ENCODE measurements at places on chromosomes 2 and 18. TPM values are rescaled to one million over a fixed set of nuclear protein-coding genes. Genes with fewer than 3 reads are reported as not detected.

Gene CERKL
- polyA plus RNA-seq = 8.6 TPM

Gene POMC
- polyA plus RNA-seq = 20.8 TPM

DNA sequence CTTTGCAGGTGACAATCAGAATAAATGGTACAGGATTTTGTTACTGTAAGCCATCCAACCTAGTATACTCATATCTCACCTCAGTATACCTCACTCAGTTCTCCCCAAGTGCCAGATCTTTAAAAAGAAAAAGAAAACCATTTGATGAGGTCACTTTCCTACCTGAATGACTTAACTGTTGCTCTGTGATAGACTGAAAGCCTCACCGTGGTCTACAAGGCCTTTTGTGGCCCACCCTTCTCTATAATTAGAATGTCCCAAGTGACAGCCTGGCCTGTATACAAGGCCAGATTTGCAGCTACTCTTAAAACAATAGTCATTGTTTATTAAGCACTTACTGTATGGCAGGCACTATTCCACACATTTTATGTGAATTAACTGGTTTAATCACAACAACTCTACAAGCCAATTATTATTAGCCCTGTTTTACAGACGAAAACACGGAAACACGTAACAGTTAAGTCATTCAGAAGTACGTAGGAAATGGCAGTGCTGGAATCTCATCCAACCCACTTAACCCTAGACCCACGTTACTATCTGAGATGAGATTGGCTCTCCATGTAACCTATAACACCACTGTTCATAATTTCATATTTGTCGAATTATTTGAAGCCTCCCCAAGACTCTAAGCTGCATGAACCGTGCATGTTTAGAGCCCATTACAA is 28.3 kb downstream of the PKP4 start:
- no peak for DNase-seq

- DNase-seq = no peak
These were observed 14.4 kb upstream of the IGFBP2 start for GRCh38 chr2:216618785-216619184.

GRCh38 chr18:57910134-57910533 is 107.0 kb upstream of the ATP8B1 start:
- DNase-seq = no peak

- no peak for DNase-seq
These were observed 70.2 kb downstream of the HRH4 start for GRCh38 chr18:24530630-24531111.

GRCh38 chr18:74652392-74652988 is 54.8 kb downstream of the ZNF407 start:
- peak; percentile 35 for DNase-seq

DNA sequence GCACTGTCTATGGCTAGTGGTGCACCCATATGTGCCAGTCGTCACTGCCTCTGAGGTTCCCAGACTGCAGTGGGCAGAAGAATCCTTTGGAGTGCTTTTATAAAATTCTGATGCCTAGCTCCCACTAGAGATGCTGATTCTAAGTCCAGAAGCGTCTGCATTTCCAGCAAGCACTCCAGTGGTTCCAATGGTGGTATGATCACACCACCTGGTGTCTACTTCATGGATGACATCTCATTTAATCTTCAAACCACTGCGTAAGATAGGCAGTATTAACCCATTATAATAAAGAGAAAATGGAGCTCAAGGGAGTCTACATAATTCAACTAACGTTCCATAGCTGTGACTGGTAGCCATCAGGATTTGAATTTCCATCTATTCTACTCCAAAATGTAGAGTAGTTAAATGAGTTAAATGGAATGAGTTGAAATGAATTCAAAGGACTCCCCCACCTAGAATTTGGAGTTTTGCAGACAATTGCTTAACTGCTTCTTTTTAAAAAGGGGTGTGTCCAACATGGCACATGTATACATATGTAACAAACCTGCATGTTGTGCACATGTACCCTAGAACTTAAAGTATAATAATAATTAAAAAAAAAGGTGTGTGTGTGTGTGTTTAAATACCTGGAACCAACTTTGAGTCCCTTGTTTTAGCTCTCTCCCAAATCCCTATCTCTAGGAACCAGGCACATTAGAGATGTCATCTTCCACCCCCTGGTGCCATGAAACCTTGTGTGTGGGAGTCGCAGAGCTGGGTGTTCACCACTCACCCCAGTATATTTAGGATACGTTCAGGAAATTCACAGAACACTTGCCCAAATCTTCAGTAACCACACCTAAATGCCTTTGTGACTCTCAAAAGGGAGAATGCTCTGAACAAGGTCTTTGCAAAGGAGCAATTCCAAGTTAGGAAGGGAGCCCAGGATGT is 14.1 kb downstream of the LAMA3 start:
- no peak for DNase-seq

DNA sequence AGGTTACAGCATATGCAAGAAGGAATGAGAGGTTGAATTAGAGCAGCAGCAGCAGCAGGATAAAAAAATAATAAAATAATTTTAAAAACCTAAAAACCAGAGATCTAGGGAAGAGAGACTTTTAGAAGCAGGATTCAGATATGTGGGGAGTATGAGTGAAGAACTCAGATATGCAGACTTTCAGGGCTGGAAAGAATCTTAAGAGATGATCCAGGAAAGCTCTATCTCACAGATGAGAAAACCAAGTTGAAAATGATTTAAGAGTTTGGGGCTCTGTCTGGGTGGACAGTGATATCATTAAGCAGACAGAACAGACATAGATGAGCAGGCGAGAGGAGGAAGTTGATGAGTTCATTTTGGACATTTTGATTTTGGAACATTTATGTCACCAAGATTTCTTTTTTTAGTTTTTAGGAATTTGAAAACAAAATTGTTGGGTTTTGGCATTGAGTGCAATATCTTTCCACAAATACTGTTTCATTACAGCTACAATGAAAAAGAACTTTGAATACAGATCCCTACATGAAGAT is 31.8 kb downstream of the BCL2 start:
- DNase-seq = no peak

Gene TPO
- polyA plus RNA-seq = 0.77 TPM

Gene ATP9B
- polyA plus RNA-seq = 23.2 TPM

DNA sequence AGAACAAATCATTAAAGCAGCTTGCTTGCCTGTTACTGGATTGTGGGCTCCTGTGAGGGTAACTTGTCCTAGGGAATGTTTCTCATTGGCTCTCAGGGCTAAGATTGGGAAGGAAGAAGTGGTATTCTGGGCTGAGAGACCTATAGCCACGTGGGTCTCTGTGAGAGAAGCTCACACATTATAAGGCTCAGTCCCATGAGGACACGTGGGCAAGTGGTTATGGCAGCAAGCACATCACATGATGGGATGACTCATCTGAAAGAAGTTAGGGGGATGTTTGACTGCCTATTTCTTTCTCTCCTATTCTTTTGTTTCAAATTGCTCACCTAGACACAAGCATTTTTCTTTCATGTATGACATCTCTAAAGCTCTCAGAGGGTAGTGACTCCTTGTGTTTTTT is 418.0 kb upstream of the ST6GAL2 start:
- DNase-seq = no peak

Gene CYRIA
- polyA plus RNA-seq = not detected

Gene ABHD3
- 10.4 TPM for polyA plus RNA-seq

GRCh38 chr2:241613017-241613780 is 23.8 kb downstream of the THAP4 start:
- DNase-seq = peak; percentile 32

- no peak for DNase-seq
These were observed 309.5 kb upstream of the CCDC68 start for GRCh38 chr18:55268628-55269275.

- DNase-seq = peak; percentile 13
These were observed 39.1 kb upstream of the FAM136A start for GRCh38 chr2:70340761-70341476.

Gene ATP6V1C2
- polyA plus RNA-seq = 2.1 TPM

DNA sequence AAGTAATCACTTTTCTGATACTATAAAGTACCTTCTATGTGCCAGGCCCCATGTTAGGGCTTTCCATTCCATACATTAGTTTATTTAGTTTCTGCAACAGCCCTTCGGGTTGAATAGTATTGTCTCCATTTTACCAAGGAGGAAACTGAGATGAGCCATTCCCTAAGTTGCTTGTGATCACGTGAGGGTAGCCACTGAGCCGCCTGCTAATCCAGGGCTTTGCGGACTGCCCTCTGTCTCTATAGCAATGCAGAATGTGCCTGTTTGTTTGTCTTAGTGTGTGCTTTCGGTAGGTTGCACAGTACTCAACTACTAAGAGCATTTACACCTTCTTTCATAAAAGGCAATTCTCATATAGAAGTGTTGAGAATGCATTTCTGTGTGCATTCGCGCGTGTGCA is 5.0 kb downstream of the EMILIN2 start:
- no peak for DNase-seq
